ENCODE measurements at places on chromosomes 16 and 17.

DNA sequence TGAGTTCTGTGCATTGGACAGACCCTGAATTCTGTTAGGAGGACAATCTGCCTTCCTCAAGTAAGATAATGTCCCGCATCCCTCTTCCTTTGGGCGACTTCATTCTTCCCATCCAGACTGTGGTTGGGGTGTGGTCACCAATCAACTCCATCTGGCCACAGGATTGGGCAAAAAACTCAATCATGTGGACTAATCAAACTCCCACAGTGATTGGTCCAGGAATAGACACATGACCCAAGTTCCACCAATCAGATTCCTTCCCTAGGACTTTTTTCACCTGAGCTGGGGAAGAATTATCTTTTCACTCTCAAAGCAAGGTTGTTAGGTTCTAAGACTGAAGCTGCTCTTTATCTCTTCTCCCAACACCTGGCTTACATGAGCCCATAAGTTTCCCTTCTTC is 13.2 kb upstream of the NKD1 start:
- DNase-seq, result no peak

GRCh38 chr17:8885967-8886684 is 18.7 kb upstream of the PIK3R6 start:
- DNase-seq, result no peak

DNA sequence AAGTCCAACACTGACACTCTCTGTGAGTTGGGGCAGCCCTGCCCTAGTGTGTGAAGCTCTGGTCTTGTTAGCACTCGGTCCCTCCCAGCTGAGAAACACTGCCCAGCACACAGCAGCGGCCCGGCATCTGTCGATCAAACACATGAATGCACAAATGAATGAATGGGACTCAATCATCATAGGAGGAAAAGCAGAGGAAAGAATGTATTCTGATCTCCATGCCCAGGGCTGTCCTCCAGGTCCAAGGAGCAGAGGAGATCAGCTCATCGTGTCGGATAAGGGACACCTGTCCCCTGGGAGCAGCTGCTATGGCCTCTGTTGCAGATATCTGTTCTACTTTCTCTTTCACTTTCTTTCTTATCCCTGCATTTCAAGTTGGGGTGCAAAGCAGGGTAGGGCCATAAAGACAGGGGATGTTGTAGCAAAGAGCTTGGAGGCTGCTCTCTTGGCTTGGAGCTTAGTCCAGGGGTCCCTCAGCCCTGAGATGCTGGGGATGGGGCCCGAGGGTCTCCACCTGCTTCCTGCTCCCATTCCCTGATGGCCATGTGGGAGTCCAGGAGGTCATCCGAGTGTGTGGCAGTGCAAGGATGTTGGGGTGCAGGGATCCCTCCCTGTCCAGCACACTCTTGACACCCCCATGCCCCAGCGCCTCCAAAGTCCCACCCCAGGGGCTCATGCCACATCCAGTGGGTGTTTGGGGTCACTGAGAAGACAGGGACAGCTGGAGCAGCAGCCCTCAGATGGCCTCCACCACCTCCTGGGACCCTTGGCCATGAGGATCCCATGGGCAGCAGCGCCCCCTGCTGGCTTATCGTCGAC is 88.2 kb downstream of the IRF8 start:
- peak; percentile 83 for DNase-seq

GRCh38 chr16:72464597-72465368 is 292.8 kb upstream of the PMFBP1 start:
- peak; percentile 53 for DNase-seq

DNA sequence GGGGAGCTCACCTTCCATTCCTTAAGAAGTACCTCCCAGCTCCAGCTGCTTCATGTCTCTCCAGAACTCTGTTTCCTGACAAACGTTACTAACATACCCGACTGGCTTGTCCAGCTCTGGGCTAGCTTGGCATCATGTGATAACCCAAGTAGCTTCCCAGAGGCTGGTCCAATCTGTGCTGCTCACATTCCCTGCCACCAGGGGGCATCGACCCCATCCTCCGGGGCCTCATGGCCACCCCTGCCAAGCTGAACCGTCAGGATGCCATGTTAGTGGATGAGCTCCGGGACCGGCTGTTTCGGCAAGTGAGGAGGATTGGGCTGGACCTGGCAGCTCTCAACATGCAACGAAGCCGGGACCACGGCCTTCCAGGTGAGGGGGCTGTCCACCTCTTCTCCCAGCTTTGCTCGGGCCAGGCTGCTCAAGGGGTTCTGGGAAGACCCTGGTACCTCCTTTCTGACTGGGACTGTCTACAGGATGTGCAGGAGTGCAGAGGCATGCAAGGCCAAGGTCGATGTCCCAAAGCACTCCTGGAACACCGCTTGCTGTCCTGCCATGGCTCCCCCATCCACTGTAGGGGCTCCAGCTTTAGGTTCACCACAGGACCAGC is 7.6 kb downstream of the EPX start:
- peak; percentile 92 for DNase-seq

GRCh38 chr16:61007694-61008093 is 1028.5 kb downstream of the CDH8 start:
- no peak for DNase-seq

DNA sequence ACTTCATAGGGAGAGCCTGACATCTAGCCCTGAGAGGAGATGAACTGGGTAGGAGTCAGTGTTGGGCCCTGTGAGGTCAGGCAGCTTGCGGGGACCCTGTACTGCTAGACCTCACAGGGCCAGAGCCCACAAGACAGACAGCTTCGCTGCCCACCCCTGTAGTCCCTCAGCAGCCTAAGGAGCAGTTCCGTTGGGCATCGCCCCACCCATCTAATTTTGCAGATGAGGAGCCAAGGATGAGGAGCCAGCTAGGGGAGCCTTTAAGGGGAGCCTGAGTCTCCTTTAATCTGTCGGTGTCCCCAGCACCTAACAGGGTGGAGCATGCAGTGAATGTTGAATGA is 755 bp upstream of the TUFM start:
- peak; percentile 60 for DNase-seq

DNA sequence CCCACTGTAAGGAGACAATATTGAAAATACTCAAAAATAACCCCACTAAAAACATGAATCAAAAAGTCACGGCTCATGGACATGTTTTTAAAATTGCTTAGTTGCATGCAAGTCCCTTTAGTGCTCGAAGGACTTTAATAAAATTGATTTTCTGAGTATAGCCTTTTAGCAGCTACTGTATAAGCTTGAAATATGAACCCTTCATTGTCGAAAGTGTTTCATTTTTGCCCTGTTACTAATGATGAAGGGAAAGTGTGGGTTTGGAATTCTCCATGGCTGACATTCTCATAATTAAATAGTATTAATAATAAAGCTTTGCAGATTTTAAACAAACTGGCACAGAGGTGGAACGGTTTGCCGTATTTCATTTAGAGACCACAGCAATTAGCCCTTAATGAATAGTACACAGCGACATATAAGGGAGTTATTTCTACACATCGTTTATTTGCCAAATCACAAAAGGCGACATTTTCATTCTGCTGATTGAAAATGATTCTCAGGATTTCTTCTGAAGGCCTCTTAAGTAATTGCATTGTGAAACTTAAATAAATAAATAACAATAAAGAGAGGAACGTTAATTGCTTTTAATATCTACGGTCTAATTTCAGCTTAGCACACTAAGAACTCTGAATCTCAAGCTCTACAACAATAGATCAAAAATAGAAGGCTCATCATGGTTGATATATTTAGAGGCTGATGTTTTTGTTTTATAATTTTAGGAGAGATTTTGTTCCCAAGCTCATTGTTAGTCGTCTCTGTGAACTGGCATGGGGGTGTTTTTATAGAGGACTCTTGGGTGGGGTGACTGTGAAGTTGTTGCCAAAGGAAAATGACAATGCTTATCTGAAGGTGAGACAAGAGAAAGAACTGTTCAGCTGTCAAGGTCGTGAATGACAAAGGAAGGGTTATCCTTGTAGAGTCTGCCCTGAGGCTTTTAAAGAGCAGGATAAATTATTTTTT is 60.6 kb downstream of the IRX6 start:
- no peak for DNase-seq

- no peak for DNase-seq
Measured at GRCh38 chr16:77963185-77964044, 58.9 kb upstream of the CLEC3A start.

Measured in Karpas-422 (cell line).